Thyroid gland (tissue), 4 donors: ENCODE measurements at places on chromosomes 4 and X. TPM values are rescaled to one million over a fixed set of nuclear protein-coding genes. Genes with fewer than 3 reads are reported as not detected.
A peak's percentile ranks its signal among the peaks of the same experiment; 100 is the strongest.

Gene WDR17
- 12.8 TPM for total RNA-seq

GRCh38 chr4:151291485-151291884 is 14.5 kb downstream of the PRSS48 start:
- no peak for DNase-seq

DNA sequence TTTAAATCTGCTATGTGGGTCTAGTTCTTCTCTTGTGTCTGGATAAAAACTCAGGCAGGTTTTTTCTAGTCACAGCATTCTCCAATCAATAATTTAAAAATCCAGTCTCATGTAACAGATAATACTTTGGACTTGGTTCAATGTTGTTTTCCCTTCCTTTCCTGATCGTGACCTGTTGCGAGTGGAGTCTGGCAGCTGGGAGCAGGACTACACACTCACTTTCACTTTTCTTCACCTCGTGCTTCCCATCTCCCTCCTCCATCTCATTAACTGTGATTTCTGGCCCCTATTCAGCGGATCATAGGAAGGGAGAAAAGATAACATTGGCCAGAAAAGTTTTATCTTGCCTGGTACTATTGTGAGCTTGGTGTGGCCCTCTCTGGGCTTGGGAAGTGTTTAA is 96.6 kb upstream of the GATB start:
- no peak for DNase-seq

DNA sequence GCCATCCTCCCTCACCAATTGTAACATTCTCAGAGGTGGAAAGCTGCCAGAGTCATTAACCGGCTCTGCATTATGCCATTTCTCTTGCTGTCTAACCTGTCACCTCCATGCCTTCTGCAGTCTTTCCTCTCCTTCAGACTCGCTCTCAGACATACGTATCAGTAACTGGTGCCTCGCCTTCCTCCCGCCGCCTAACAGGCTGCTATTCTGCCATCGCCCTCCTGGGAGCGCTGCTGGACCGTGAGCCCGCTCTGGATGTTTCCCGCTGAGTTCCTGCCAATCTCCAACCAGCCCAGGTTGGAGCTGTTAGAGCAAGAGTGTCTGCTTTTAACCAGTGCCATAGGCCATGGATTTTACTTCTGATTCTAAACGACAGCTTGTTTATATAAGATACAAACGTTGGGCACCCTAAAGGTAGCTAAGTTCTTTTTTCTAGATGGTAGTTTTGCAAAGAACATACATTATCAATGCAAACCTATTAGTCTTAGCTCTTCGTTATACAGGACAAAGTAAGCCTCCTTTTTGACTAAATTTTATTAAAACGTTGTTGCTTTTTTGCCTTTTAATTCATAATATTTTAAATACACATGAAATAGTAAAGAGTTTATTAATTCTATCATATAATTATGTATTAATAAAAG is 59.5 kb upstream of the NEIL3 start:
- peak; percentile 76 for DNase-seq

- DNase-seq: no peak
Observed at GRCh38 chr4:74632634-74633033, 161.7 kb downstream of the BTC start.

Gene HHIP
- total RNA-seq: 0.81 TPM

DNA sequence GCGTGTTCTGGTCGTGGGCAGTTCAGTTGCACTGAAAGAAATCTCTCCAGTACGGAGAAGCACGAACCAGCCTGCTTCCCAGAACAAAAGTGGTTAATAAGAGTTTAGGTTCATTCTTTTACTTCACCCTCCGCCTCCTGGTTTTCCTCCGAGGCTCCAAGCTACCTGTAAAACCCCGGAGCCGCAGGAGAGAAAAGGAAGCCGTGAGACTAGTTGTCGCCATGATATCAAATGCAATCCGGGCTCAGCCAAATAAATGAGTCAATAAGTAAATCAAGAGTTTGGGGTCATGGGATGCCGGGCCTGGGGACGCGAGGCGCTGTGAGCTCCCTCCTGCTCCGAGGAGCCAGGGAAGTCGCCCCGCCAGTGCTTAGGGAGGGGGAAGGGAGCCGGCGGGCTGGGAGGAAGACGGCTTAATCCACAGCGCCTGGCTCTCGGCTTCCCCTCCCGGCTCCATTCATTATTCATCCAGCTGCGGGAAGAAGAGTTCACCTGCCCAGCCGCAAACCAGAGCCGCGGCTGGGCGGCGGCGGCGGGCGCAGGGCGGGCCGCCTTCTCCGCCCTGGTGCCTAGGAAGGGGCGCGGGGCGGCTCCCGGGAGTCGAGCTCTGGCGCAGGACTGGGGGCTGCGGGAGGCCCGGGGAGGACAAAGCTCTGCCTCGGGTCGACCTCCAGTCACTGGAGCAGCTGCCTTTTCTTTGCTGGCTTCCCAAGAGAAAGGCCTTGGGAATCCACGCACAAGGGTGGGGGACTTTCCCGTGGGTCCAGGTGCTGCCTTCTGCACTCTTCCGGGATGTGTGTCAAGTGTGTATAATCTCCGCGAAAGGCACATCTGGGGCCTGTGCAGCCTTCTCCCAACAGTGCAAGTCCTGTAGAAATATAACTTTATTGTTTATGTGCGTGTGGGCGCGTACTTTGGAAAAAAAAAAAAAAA is 1.7 kb downstream of the FRAS1 start:
- peak; percentile 71 for DNase-seq
